Pancreas (tissue), 10 donors: ENCODE measurements at places on chromosomes 16 and 17. TPM values are rescaled to one million over a fixed set of nuclear protein-coding genes. Genes with fewer than 3 reads are reported as not detected.

DNA sequence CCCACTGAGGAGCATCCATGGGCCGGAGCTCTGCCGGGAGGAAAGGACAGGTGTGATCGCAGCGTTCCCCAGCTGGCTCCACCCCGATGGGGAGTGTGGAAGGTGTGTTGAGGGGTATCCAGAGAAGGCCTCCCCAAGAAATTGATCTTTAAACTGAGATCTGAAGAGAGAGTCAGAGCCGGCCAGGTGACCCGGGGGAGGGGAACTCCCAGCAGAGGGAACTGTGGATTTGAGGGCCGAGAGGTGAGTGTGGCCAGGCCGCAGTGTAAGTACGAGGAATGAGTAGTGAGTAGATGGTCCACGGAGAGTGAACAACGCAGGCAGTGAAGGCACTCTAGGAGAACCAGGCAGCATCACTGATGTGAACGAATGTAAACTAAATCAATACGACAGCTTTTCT, 80.2 kb downstream of the RPTOR start:
- DNase-seq: no peak

DNA sequence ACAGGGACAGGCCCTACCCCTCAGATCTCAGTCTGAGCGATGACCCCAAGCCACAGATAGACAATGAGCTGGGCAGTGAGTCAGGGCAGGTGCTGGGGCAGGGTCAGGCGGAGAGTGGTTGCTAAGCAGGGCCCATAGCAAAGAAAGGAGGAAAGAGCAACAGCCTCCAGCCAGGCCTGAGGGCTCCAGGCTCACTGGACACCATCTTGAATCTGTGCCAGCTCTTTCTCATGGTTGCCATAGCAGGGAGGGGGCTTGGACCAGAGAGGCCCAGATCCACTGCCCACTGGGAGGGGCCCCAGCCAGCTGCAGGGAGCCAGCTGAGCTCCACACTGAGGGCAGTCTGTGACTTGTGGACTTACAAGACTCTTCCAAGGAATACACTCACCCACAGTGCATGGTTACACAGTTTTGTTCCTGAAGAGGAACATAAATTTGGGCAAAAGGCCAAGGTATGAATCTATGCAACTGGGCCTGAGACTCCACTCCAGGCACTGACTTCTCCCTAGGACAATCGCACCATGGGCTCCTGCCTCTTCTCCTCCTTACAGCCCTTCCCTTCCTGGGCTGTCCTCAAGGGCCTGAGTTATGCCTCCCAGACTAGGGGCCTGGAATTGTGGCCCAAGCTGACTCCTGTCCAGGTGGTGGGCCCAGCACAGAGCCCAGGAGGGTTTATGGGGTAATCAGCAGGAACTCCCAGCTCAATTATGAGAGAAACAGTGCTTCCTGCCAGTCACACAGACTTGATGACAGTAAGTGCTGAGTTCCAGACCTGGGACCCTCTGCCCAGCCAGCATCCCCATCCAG, 59.9 kb downstream of the BEAN1 start:
- no peak for DNase-seq

DNA sequence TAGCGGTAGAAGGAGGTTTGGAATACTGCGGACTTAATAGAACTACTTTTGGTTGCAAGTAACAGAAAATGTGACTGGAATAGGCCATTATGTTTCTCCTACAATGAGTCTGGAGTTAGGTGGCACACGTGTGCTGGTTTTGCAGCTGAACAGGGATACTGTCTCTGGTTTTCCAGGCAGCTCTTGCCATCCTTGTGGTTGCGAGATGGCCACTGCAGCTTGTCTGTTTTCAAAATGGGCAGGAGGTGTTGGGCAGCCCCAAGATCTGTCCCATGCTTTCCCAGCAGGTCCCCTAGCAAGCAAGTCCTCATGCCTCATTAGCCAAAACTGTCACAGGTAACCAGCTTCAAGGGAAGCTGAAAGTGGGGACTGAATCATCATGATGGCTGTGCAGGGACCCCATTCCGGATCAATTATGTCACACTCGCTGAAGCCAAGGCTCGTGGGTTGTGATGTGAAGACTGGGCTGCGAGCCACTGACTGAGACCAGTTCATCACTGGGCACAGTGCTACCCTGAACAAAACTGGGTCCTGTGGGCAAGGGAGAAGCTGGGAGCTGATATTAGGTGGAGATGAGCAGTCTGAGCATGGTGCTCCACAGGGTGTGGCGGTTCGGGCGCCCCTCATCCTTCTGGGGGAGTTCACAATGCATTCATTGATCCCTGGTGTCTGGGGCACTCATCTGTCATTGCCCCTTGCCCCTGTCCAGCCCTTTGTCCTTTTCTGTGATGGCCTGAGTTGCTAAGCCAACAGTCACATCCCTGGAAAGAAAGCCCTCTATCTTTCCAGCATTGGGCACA, 82.1 kb downstream of the KSR1 start:
- DNase-seq: no peak

Gene CCL3
- 2.5 TPM for total RNA-seq

Gene NPB
- total RNA-seq: 0.19 TPM

Gene PDP2
- 7.5 TPM for total RNA-seq
